Activated CD4-positive, alpha-beta T cell treated with anti-CD3 and anti-CD28 coated beads, Interleukin-2, amount 50 U/mL, for 1 hour (primary cell): ENCODE measurements at places on chromosomes 6 and 20.

GRCh38 chr6:167122827-167123657 lies at the start of gene CCR6:
Gene CCR6, plus strand, starts transcription at chr6:167123096. Its CDS starts 13,039 bp downstream, at chr6:167136135.
- DNase-seq, result no peak

- no peak for DNase-seq
Observed at GRCh38 chr6:117025310-117025709, 148.3 kb downstream of the RFX6 start.

DNA sequence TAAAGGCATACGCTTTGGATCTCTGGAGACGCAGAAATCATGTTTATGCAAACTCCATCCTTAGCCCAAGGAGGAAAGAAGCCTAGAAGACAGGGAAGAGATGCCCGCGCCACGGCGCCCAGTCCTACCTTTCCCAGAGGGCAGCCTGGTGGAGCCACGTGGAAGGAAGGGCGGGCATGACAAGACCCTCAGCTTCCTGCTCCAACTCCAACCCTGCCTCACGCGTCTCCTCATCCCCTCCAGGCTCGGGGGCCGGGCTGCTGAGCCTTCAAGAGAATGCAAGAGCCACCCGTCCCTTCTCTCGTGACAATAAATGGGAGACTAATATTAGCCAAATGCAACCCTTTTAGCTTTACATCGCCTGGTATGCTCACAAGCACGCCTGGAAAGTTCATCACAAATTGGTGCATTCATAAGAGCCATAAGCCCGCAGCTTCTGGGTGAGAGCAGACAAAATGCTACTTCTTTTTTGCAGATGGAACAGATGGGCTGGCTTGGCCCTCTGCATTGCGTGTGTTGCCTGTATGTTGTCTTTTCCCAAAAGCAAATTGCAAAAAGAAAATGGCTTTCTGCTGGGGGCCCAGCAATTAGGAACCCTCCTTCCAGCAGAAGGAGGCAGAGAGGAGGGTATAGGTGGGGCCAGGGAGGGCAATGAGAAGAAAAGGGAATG lies 8.2 kb upstream of the NTSR1 start:
- no peak for DNase-seq

DNA sequence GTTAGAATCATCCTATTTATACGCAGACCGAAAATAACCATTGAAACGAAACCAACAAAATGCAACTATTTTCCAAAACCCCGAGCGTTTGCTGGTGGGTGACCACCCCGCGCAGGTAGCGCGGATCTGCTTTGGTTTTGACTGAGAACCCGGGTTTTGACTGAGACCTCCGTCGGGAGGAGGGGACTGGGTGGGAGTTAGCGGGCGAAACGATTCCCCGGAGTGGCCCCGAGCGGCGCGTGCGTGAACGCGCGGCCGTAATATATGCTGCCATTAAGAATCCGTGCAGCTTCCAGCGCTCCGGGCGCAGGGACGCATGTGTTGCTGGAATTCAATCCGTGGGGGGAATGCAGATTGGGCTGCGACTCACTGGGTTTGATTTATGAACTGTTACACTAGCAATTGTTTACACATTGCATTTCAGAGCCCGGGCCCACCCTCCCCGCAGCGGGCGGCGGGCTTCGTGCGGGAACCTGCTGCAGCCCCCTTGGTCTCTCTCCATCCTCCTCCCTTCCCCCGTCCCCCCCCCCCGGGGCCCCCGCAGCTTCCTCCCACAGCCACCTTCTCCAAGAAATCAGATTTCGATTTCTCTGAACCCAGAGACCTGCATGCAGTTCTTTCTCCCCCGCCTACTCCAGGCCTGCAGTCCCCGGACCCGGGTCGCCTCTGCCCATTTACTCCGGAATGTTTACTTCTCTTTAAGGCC lies 9.9 kb downstream of the NRN1 start:
- DNase-seq, result no peak

DNA sequence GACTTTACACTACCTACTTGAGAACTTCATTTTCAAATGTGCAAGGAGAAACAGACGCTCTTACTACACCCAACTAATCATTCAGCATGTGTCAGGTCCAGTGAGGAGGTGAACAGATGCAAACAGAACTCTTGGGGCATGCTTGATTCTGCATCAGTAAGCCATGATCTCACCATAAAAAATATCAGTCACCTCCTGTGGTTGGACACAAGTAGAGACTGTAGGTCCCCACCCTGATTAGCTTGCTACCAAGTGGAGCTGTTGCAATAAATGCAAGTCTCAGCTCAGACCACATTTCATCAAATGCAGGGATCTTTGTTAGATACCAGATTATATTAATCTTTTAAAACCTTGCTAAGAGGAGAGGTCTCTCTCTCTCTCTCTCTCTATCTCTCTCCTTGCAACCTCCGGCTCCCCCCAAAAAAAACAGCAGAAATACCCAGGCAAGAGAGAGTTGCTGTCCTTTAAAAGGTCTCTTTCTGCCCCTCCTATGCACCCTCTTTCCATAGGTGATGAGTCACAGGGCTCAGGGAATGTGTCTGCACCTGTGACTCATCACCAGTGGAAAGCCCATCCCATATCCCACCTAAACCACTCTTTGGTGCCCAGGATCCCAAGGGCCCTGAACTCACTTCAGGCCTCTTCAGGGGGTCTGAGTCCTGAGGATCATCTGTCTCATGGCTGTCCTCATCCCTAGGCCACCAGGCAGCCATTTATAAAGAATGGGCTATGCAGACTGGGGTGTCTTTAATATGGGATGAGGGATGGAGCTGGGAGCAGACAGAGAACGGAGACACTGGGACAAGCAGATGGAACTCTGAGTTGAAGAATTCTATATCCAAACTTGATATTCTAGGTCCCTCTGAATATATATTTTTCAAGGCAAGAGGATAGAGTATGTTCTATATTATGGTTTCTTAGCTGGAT lies 154.5 kb downstream of the QRSL1 start:
- DNase-seq, result no peak

DNA sequence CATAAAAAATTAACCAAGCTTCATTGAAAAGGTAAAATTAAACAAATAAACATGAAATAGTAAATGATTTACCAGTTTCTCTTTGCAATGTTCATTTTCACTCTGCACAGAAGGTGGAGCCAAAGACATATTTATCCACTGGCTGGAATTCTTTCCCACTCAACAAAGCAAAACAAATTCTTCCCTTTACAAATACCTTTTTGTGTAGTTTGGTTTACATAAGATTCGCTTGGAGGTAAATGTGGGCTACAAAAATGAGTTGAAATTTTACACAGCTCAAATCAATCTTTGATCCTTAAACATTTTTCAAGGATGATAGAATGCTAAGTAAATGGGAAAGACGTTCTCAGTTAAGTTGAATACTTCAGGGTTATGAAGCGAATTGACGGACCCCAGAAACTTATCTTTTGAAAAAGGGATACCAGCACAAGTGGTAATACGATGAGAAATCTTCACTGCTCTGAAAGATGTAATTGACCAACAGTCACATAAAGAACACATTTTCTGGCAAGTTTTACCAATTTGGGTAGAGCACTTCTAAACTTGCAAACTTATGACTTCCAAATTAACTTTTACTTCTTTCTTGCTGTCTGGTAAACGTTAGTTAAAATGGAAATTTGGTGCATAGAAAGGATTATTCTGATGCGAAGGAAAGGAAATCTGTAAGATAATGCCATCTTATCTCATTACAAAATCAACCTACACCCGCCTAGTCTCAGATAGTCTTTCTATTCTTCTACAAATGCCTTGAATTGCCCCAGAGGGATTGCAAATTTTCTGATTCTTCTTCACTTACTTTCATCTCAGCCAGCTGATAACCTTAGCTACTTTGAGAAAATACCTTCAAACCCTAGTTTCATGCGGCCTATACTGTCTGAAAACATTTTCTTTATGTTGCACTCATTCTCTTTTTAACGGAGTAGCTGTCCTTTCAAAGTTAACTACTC lies 4.7 kb upstream of the GJA1 start:
- DNase-seq, result no peak

- no peak for DNase-seq
Observed at GRCh38 chr6:39411465-39411864, 89.0 kb upstream of the KCNK16 start.

GRCh38 chr6:7805850-7806214 lies 79.9 kb downstream of the BMP6 start:
- DNase-seq, result no peak

DNA sequence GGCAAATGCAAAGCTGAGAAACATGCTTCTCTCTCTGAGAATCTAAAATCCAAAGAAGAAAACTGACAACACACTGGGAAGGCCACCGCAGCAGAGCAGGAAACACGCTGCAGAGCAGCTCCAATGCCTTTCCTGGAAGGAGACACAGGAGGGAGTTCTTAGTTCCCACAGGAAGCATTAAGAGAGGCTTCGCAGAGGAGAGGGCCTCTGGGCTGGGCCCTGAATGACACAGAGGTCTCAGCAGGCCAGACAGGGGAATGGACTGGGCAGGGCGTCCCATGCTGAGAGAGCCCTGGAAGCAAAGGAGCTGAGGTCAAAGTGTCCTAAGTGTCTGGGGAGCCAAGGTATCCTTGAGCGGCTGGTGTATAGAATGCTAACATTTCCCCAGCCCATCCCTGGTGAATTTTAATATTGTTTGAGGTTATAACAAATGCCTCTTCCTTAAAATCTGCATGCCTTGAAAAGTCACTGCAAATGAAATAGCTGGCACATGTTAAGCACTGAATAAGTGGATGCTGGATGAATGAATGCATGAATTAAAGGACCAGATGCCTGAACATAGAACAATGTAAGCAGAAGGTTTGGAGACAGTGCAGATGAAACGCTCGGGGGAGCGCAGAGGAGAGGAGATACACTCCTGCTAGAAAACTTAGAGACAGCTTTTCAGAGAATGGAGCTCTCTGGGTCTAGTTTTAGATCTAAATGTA lies 110.0 kb upstream of the SYNDIG1 start:
- DNase-seq, result no peak

GRCh38 chr6:25366903-25367545 lies 87.8 kb downstream of the CARMIL1 start:
- DNase-seq, result peak; percentile 3

- no peak for DNase-seq
Observed at GRCh38 chr6:453152-453551, 61.6 kb downstream of the IRF4 start.

- no peak for DNase-seq
Observed at GRCh38 chr6:127457456-127458064, 1.6 kb downstream of the KIAA0408 start.

DNA sequence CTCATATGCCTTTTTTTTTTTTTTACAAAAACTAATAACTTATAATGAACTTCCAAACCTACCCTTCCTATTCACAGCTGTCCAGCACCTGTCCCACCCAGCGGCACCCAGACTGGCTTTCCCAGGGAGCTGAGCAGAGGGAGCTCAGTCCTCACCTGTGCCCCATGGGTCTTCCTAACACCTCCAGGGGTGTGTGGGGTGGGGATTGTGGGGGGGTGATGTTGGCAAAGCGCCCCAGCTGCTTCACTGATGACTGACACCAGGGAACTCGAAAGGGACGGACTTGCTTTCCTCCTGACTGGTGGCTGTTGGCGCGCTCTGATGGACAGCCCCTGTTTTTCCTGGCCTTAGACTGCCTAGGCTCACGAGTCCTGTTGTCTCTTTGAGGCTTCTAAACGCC lies 14.2 kb upstream of the SYNJ2 start:
- no peak for DNase-seq

- DNase-seq, result no peak
Observed at GRCh38 chr6:99252421-99252820, 97.1 kb downstream of the FAXC start.

GRCh38 chr6:30329331-30329730 lies 2.6 kb downstream of the TRIM39 start:
- no peak for DNase-seq
